CD4-positive, alpha-beta T cell treated with Interleukin-4 for 4 hours (primary cell): ENCODE measurements at places on chromosomes 5 and 9.

DNA sequence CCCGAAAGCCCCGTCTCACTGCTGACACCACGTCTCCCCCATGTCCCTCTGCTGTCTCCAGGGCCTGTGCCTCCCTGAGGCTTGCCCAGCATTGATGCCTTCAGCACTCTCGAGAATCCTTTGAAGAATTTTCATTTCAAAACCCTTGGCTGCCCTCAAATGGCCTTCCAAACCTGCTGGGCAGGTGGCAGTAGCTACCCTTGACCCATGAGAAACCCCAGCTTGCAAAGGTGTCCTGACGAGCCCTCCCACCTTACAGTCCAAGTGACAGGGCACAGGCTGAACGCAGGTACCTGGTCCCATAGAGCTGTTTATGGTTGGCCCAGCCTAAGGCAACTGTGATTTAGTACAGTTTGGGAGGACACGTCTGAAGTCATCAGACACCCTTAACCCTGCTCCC lies 97.2 kb upstream of the SPIN1 start:
- no peak for DNase-seq

DNA sequence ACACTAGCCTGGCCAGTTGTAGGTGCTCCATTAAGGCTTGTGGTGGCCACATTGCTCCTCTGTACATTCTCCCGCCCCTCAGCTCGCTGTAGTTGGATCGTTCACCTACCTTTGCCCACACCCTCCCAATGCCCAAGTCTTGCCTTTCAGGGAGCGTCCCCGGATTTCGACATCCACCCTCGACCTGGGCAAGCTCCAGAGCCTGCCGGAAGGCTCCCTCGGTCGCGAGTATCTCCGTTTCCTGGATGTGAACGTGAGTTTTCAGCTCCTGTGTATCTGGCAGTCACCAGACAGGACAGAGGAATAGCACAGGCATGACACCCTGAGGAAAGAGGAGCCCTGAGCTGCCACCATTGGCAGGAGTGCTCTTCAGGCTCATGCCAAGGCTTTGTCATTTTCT lies 3.0 kb downstream of the COQ4 start:
- no peak for DNase-seq

DNA sequence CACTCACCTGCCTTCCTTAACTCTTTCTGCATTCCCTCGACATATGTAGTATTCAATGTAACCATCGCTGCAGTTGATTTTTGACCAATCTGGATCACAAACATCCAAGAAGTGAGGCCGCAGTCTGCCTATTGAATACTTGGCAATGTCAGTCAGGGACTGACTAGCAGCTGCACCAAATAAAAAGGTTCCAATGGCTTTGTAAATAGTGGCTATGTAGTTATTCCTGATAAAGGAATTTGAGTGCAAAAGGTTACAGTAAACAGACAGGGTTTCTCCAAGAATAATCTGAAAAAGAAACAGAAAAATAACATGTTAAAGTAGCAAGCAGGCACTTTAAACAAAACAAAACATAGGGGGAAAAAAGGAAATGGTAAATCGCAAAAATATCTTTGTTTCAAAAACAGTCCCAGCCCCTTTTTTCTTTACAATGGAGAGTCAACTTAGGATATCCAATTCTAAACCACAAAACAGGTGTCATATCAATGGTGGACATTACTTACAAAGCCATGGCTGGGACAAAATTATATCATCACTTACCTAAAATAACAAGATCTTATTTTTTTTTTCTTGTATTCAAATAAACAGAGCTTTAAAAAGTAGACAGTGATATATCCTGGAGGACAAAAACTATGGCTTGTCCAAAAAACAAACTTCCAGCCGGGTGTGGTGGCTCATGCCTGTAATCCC lies 66.8 kb downstream of the PLPP1 start:
- no peak for DNase-seq

DNA sequence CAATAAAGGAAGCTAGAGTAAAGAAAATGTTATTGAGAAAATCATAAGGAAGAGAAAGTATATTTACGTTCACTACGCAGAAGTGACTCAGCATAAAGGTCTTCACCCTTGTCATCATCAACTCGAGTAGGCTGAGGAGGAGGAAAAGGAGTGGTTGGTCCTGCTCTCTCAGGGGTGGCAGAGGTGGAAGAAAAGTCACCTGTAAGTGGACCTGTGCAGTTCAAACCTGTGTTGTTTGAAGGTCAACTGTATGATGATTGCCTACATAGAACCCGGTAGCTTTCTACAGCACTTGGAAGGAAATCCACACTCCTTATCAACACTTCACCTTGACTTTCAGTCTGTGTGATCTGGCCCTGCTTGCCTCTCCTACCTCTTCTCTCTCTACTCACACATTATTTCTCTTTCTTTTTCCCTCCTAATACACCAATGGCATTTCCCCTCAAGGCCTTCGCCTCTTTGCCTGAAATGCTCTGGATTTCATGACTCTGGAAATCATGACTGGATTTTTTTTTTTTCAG lies 109.3 kb upstream of the CPEB4 start:
- no peak for DNase-seq

DNA sequence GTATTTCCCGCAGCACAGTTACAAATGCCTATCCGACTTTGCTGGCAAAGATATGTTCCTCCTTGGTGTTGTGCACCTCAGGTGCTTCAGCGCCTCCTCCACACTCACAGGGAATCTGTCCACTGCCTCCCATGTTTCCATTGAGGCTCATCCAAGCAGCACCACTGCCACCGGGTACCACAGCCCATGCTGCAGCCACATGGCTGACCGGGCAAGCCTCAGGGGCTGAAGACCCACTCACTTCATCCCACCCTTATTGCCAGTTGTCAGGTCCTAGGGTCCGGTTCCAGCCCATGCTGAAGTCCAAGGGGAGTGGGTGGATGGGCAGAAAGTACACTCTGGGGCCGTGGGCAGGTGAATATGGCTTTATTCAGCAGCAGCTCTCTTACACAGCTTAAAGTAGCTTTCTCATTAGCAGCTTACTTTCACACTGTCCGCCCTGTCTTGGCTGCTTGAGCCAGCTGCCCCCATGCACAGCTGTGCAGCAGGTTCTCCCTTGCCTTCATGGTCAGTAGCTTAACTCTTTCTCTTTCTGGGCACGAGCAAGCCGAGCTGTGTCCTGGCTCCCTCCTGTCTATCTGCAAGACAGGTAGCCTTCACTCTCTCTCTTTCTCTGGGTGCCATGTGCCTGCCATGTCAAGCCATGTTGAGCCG lies 1052.3 kb downstream of the PTPRD start:
- DNase-seq: no peak

- no peak for DNase-seq
Observed at GRCh38 chr5:180271221-180271620, 20.7 kb downstream of the MAPK9 start.

DNA sequence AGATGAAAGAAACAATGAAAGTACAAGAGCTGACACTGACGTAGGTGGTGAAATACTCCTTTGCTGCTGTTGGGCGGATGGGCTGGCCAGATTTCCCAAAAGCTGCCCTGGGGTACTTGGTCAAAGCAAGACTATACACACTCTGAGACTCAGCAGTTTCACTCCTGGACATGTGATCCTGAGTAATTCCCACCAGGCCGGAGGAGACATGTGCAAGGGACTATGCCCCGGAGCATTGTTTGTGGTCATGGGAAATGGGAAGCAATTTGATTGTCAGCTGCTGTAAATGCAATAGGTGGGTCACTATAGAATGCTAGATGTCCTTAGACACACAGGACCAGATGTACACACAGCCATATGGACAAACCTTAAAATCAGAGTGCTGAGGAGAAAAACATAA lies 116.1 kb downstream of the DCP2 start:
- no peak for DNase-seq

DNA sequence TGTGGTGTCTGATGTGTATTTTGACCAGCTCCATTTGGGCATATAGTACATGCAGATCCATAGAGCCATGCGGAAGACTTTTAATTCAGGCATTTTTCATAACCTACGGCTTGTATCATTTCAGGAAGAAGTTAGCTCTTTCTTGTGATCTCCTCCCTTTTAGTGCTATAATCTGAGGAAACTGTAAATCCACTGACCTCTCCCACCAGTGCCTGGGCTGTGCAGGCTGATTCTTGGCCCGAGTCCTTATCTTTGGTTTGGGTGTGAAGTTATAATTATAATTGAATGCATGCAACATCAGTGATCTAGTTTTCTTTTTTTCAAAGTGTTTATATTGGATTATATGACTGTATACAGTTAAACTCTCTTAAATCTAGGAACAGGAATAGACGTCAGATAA lies 247.9 kb downstream of the PCSK5 start:
- DNase-seq: no peak

DNA sequence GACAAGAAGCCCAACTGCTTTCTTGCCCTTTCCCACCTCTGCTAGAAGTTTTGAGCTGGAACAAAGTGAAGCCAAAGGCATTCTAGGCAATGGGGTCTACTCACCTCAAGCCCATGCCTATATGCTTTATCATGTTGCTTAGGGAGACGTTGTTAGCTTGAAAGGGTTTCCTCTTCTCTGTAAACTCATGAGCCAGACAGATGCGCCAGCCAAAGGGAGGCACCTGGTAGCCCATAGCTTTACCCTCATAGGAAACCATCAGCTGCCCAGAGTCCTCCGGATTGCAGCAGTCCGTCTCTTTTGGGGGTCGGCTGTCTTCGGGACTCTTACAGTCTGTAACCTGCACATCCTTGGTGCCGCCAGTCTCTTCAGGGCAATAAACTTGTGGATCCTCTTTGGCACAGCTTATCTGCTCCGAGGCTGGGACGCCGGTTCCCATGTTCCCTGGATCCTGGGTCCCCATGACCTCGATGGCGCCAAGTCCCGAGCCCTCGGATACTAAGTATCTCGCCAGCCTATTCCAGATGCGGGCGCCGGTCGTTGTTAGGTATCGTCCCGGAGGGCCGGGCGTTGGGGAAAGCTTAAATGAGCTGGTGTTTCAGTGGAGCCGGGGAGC lies 678 bp downstream of the GBA2 start:
- DNase-seq: no peak

GRCh38 chr5:5149154-5149553 lies 9.0 kb downstream of the ADAMTS16 start:
- no peak for DNase-seq

DNA sequence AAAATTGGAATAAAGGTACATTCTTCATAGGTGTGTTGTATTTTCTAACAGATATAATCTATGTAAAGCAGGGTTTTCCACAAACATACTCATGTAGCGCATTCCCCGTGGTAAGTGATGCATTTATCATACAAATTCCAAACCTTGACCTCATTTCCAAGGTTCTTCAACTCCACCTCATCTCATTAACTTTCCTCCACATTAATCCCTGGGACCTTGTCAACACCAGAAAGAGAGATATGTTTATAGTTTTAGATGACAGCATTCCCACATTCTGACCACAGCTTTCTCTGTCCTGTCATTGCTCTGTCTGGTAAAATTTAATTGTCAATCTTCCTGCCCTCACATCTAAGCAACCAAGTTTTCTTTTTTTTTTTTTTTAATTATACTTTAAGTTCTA lies 415.1 kb downstream of the TMEM161B start:
- no peak for DNase-seq

DNA sequence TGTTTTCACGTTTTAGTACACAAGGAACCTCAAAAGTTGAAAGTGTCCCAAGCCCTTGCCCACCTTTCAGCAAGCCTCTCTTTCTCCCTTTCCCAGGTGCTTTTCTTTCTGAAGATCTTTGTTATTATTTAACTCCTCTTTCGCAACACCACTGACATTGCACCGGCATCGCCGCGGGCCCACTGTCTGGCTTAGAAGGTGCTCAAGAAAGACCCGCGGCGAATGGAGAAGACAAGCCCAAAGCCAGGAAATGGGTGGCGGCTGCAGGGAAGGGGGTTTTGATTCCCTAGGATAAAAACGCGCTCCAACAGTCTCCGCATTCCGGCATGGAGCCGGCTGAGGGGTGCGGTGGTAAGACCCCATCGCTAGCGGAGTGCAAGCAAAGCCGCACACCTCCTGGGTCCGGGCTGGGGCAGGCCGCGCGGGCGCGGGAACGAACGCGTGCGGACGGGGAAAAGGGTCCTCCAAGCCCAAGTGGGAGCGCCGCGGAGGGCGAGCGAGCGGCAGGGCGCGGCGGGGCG lies 404 bp upstream of the AFAP1L1 start:
- no peak for DNase-seq

DNA sequence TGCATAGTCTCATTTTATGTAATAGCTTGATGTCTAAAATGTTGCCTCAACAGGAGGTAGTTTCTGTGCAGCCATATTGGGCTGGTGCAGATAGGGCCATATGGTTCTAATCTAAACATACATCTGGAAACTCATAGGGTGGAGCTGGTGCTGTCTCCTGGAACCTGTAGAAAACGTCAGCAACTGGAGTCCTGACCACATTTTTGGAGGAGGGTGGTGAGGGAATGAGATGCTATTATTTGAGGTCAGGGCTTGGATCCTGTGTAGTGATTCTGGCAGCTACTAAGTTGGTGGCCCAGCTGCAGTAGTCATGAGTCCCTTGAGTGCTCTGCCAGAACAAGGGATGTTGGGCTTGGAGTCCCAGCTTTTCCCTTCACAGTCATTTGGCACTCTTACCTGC lies 14.1 kb downstream of the MAN2A1 start:
- no peak for DNase-seq

GRCh38 chr5:146027751-146028150 lies 77.6 kb downstream of the PLAC8L1 start:
- DNase-seq: no peak

DNA sequence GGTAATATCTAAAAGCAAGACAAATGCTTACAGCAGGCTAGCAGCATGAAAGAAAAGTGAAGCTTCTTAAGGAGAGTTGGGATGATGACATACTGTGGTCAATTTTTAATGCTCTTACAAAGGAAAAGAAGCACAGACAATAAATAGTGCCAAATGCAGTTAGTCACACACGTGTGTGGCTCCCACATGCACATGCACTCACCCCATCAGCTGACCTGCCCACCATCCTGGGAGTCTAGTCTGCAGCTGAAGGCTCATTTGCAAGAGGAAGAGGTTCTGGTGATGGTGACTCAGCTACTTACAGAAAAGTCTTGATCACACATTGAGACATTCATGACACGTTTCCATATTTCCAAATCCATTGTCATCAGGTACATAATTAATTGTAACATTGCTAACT lies 129.3 kb downstream of the MRPL36 start:
- DNase-seq: no peak

GRCh38 chr5:109312695-109313094 lies 97.1 kb downstream of the PJA2 start:
- no peak for DNase-seq

GRCh38 chr5:156595132-156595787 lies 254.8 kb upstream of the PPP1R2B start:
- no peak for DNase-seq

DNA sequence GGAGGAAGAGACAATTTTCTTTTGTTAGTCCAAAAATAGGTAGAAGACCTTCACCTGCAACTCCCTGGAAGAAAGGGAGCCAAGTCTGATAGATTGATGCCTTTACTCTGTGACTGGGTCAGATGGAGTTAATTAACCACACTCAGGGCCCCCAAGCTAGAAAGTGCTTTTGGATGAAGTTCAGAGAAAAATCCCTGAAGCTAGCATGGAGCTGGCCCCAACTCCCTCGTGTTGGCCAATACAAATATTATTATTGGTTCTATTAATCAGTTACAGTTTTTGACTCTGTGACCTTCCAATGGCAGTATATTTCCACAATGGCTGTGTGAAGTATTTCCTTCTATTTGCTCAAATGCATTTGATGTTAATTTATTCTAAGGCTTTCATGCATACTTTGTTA lies 1753.5 kb downstream of the EFNA5 start:
- no peak for DNase-seq
